HepG2 (cell line): ENCODE measurements at places on chromosomes 4 and X. TPM values are rescaled to one million over a fixed set of nuclear protein-coding genes. Genes with fewer than 3 reads are reported as not detected.
A peak's percentile ranks its signal among the peaks of the same experiment; 100 is the strongest.

CLCN5 gene
- 21.4 and 27.3 TPM in 2 replicates for total RNA-seq

NAP1L2 gene
- 0.07 TPM in 1 of 2 replicates, not detected in the other for total RNA-seq

ARR3 gene
- total RNA-seq = not detected in 2 replicates

MSX1 gene
- 13.8 and 14.9 TPM in 2 replicates for total RNA-seq

NUDT11 gene
- total RNA-seq = not detected in 2 replicates

SPP1 gene
- 418 and 788 TPM in 2 replicates for total RNA-seq

CYLC1 gene
- total RNA-seq = not detected in 2 replicates

DNA sequence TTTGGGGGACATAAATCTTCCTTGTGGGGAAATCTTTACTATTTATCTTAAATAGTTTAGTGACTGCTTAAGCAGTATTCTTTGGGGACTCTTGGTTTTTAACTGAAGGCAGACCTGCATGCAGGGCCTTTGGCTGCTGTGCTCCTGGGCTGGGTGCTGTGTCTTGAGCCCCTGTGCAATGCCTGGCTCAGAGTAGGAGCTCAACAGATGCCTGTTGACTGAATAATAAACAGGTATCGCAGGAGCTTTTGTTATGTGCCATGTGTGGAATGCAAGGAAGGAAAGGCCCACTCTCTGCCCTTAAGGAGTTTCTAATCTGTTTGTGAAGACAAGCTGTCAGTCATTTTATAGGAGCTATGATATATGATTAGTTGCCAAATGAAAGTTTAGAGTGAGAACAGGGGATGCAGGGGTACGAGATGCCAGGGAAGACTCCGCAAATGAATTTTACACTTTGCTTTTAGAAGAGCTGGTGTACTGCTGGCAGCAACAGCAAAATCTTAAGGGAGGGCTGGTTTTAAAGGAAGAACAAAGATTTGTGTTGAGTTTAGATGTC is 6.7 kb downstream of the GAB1 start:
- no peak overlapping the region for H3K4me3 ChIP-seq
- peaks cover 1% of the 10 kb centered on the region; the same call in 1 of the 2 replicates for H3K36me3 ChIP-seq
- H3K27ac ChIP-seq = no peak overlapping the region
- no peaks in the 10 kb centered on the region for H3K27me3 ChIP-seq

DNA sequence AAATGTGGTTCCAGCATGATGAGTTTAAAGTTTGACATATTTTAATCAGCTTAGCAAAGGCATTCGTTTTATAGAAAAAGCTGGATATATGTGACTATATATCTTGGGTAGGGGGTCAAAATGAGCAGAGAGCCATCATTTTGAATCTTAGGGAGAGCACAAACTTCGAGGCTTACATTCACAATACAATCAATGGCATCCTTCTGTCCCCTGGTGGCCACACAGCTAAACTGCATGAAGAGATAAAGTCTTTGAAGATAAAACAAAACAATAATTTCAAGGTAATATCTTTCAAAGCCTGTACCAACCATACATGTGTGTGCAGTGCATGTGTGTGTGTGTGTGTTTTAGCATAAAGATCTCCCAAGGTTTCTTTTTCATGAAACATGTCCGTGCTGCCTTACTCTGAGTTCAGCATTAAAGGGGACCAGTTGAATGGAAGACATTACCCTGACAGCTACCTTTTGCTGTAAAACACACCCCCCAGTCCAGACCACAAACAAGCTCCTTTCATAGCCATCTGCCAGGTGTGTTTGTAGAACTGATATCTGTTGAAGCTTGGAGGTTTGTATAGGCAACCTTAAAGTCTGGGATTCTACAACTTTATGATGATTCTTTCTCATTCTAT is 22.0 kb downstream of the DYNLT3 start:
- no peaks in the 10 kb centered on the region for H3K36me3 ChIP-seq
- no peaks in the 10 kb centered on the region; the same call in 1 of the 2 replicates for H3K4me1 ChIP-seq
- H3K27ac ChIP-seq = no peak overlapping the region
- DNase-seq = peak; percentile 8
- H3K27me3 ChIP-seq = no peaks in the 10 kb centered on the region
- H3K4me3 ChIP-seq = no peak overlapping the region

DNA sequence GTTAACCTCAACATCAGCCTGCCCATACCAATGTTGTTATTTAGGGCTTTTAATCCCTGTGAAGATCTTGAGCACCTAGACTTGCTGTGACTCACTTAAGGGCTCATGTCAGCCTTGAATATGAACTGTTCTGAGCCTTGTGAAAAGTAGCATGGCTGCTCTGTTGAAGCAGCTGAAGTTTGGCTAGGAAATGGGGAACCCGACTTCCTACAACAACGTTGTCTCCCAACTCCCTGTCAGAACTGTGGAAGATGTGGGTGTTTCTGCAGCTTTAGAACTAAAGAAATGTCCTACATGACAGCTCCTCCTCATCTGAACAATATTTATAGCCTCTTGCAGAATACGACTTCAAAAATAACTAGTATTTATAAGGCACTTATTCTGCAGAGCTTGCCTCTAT is 27.5 kb downstream of the STOX2 start:
- DNase-seq = no peak
- H3K4me3 ChIP-seq = no peak overlapping the region
- H3K4me1 ChIP-seq = no peaks in the 10 kb centered on the region
- no peaks in the 10 kb centered on the region for H3K36me3 ChIP-seq
- H3K27me3 ChIP-seq = no peaks in the 10 kb centered on the region

DNA sequence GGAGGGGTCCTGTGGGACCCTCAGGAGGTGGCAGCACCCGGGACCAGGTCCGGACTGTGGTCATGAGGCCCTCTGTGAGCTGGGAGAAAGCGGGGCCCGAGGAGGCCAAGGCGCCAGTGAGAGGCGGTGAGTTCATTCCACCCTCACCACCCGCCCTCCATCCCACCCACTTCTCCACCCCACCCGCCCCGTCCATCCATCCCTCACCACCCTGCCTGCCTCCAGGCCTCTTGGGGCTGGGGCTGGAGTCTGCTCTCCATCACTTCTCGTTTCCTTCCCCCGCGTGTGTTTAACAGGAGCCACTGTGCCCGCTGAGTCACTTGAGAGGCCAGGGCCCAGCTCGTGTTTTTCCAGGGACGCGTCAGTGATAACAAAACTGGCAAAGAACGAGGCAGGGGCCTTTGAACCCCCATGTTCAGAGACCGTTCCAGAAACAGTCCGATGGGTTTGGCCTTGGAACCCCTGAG is 6.2 kb downstream of the SH3TC1 start:
- H3K36me3 ChIP-seq = peaks cover 13% of the 10 kb centered on the region
- DNase-seq = no peak
- H3K27me3 ChIP-seq = no peaks in the 10 kb centered on the region
- H3K27ac ChIP-seq = no peak overlapping the region
- H3K4me3 ChIP-seq = no peak overlapping the region

GRCh38 chr4:113893546-113893945 is 85.9 kb downstream of the ARSJ start:
- no peaks in the 10 kb centered on the region for H3K27me3 ChIP-seq
- H3K4me1 ChIP-seq = no peaks in the 10 kb centered on the region
- H3K36me3 ChIP-seq = no peaks in the 10 kb centered on the region
- H3K4me3 ChIP-seq = no peak overlapping the region
- peak; percentile 14 for DNase-seq
- H3K27ac ChIP-seq = no peak overlapping the region

DNA sequence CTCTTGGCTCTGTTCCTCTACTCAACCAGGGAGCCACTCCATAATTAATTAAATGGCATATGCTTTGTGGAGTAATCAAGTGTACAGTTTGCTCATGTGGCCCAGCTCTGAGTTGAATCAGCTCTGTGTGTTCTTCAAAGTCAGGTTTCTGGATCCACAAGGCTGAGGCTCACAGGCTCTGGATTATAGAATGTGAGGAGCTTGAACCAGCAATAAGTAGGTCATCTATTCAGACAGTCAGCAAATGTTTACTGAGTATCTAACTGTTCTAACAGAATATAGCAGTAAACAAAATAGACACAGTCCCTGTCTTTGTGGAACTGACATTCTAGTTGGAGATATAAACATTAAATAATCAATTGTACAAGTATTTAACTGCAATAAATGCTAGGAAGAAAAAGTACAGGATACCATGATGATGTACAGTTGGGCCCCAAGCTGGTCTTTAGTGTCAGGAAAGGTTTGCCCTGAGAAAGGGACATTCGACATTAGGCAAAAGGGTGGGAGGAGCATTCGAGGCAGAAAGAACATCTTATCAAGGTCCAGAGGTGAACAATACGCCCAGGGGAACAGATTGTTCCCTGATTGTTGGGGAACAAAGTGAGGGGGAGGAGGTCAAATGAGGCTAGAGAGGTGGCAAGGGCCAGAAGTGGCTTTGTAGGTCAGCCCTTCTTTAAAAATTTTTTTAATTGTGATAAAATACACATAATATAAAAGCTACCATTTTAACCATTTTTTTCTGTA is 20.5 kb upstream of the TSR2 start:
- no peak overlapping the region for H3K27ac ChIP-seq
- no peaks in the 10 kb centered on the region for H3K27me3 ChIP-seq
- no peak for DNase-seq
- no peaks in the 10 kb centered on the region for H3K36me3 ChIP-seq

GRCh38 chr4:23058165-23058776 is 365.5 kb downstream of the GBA3 start:
- 0 out of 2 replicates have a peak, but pooled peaks cover 7% of the 10 kb centered on the region for H3K4me1 ChIP-seq
- H3K27me3 ChIP-seq = no peaks in the 10 kb centered on the region
- no peak for DNase-seq
- H3K27ac ChIP-seq = no peak overlapping the region

- no peak overlapping the region for H3K27ac ChIP-seq
- H3K4me3 ChIP-seq = no peak overlapping the region
- H3K27me3 ChIP-seq = no peaks in the 10 kb centered on the region
- H3K36me3 ChIP-seq = 0 out of 2 replicates have a peak, but pooled peaks cover 1% of the 10 kb centered on the region
- DNase-seq = no peak
These were observed 93.8 kb downstream of the GATB start for GRCh38 chr4:151667048-151667447.

DNA sequence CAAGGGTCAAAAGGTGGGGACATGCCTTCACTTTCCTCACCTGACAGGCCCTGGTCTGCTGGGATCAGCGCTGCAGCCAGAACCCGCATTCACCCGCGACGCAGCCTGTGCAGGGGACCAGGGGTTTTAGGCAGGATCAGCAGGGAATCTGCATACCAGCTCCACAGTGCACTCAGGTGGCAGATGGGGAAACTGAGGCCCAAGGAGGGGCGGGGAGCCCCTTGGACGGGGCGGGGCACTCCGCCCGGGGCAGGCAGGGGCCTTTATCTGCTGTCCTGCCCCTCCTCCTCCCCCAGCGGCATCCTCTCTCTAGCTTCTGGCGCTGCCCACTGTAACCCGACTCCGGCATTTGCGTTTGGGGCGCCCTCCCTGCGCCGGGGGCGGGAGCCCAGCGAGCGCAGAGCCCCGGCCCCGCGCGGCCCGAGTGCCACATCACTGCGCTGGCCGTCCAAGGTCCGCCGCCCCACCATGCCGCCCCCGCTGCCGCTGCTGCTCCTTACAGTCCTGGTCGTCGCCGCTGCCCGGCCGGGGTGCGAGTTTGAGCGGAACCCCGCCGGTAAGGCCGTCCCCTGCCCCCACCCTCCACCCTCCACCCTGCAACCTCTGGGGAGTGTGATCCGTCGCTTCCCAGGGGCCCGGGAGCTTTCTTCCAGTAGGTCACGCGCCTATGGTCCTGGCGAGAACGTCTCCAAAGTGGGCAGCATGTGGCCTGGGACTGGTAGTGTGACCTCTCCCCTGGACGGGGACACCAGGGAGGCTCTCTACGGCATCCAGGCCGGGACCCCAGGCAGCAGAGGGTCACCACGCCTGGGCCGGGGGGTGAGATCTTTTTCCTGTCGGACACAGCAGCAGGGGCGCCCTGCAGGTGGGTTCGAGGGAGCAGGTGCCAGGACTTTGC is at the start of gene CPZ:
CPZ (plus strand) TSS at position 400 of the 898 bp plus-strand sequence; CDS start at position 469, 69 bp downstream.
- H3K36me3 ChIP-seq = no peaks in the 10 kb centered on the region
- H3K4me1 ChIP-seq = peaks cover 23% of the 10 kb centered on the region
- peak; percentile 16 for DNase-seq
- H3K27me3 ChIP-seq = peaks cover 13% of the 10 kb centered on the region
- H3K4me3 ChIP-seq = no peak within 1 kb of the TSS

- H3K27ac ChIP-seq = no peak overlapping the region
- H3K4me3 ChIP-seq = no peak overlapping the region
- DNase-seq = no peak
- H3K27me3 ChIP-seq = no peaks in the 10 kb centered on the region
- H3K36me3 ChIP-seq = peaks cover 12% of the 10 kb centered on the region; the same call in 2 of the 3 replicates
These were observed 58.1 kb downstream of the SLC30A9 start for GRCh38 chr4:42048394-42048793.

GRCh38 chr4:20028645-20029044 is 223.1 kb upstream of the SLIT2 start:
- H3K27ac ChIP-seq = no peak overlapping the region
- H3K36me3 ChIP-seq = no peaks in the 10 kb centered on the region
- no peak overlapping the region for H3K4me3 ChIP-seq
- no peaks in the 10 kb centered on the region for H3K4me1 ChIP-seq
- no peak for DNase-seq

- peaks cover 17% of the 10 kb centered on the region; the same call in 1 of the 2 replicates for H3K4me1 ChIP-seq
- H3K27me3 ChIP-seq = no peaks in the 10 kb centered on the region; the same call in none of the 2 replicates
- no peak overlapping the region for H3K4me3 ChIP-seq
These were observed 6.8 kb downstream of the MSX1 start for GRCh38 chr4:4866124-4866865.

DNA sequence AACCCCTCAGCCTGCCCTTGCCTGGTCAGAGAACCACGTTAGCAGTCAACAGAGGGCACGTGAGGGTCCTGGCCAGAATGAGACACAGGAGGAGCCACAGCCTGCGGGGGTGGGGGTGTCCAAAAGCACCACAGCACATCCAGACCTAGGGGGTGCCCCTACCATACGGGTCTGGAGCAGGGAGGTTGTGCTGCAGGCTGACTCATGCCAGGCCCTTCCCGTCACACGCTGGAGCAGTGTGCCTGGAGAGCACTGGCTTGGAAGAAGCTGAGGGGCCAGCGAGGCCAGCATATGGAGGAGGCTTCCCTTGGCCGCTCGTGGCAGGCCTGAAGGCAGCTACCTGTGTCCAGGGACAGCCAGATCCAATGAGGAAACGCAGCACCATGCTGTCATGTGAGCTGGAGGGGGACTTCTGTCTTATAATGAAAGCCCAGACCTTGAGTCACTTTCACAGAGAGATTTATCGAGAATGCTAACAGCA is 1.5 kb upstream of the IRAK1 start:
- H3K4me1 ChIP-seq = peaks cover 44% of the 10 kb centered on the region
- H3K36me3 ChIP-seq = no peaks in the 10 kb centered on the region

DNA sequence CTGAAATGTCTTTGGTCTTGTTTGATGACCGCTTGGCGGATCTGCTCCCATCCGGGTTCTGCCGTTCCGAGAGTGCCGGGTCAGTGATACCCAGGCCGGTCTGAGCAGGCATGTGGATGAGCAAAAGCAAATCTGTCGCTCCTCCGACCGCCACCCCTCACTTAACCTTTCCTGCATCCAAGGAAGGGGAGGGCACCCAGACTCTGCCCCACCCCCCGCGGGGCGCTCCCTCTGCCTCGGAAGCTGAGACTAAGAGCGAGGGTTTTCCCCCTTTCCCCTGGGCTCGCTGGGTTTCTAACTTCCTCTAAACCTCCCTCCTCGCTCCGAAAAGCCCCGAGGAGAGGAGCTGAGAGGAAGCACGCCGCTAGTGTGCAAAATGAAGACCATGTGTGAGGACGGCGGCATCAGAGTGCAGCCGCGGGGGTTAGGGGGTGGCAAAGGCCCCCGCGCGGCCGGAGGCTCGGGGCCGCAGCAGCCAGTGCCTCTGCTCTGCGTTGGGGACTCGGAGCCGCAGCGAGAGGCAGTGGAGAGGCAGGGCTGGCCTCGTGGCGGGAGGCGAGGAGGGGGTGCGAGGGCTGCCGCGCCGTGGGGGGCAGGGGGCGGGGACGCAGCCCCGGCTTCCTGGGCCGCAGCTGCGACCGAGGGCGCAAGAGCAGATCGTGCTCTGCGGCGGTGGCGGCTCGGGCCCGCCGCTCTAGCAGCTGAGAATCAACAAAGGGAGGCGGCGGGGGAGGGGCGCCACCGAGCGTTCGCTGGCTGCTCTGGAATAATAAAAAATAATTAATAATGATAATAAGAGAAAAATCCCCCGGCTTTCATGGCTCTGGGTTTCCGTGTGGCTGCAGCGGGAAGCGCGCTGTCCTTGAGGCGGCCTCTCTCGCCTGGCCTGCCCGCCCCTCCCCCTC is 55.8 kb upstream of the BCOR start:
- H3K4me1 ChIP-seq = peaks cover 43% of the 10 kb centered on the region
- H3K4me3 ChIP-seq = peak overlapping the region; percentile 33; the same call in 1 of the 2 replicates
